Hematopoietic multipotent progenitor cell treated with erythropoietin and hydrocortisone succinate and interleukin-3 and kit ligand, for 15 days (in vitro differentiated cells): ENCODE measurements at places on chromosomes 16 and 17.

DNA sequence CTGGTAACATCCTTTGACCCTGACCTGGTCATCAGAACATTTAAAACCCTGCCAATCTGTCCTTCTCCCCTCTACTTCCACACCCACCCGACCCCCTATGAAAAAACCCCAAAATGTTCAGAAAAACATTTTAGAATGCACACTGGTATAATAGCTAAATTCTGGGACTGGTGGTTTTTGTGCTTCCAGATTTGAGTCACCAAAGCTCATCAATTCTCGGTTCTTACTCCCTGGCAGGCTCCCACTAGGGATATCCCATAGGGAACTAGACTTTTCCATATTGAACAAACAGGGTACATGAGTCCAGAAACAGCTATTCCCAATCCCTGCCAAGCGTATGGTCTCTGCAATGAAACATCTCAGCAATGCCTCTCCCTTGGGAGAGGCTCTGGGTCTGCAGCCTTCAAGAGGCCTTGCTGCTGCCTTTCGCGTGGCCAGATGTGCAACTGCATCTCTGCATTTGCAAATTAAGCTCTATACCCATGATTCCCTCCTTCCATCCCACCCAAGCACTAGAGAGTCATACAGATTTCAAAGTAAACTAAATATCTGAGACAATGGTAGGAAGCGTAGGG lies 67.7 kb downstream of the SMG6 start:
- DNase-seq: no peak

DNA sequence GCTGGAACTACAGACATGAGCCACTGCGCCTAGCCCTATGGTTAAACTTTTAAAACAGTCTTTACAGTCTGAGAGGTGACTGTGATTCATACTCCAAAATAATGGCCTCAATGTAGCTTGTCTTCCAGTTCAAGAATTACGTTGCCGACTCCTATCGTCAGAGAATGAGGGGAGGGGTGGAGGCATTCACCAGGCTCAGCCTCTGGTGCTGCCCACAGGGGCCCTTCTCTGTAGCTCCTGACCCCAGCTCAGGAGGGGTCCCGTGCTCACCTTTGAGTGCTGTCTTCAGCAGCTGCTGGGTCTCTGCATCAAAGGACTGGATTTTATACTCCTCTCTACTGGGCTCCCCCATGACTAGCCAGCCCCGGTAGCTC lies 1.2 kb downstream of the MIF4GD start:
- no peak for DNase-seq

DNA sequence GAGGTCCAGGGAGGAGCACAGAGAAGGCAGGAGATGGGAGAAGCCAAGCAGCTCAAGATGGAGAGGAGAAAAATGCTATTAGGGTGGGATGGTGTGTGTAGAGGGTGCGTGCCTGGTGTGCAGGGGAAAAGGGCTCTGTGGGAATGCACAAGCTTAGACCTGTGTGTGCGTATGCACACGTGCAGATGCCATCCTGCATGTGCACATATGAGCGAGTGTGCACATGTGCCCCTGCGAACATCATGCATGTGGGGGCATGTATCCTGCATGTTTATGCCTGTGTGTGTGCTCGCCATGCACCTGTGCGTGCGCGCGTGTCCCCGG lies 438 bp upstream of the KCNJ12 start:
- DNase-seq: no peak

DNA sequence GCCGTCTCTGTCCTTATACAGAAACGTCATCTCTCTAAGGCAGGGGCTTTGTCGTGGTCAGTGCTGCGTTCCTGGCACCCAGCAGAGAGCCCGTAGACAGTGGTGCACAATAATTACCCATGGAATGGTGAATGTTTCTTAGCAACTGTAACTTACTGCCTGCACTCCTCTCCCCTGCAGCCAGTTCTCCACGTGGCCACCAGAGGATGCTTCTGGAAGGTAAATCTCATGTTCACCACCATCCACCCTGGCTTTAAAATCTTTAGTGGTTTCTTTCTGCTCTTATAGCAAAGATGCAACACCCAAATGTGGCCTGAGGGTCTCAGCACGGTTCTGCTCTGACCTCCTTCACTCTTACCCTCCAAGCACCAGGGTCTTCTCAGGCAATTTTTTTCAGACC lies 150.8 kb downstream of the GRIN2A start:
- DNase-seq: no peak

- DNase-seq: no peak
Measured at GRCh38 chr16:10242916-10243315, 60.7 kb upstream of the GRIN2A start.

DNA sequence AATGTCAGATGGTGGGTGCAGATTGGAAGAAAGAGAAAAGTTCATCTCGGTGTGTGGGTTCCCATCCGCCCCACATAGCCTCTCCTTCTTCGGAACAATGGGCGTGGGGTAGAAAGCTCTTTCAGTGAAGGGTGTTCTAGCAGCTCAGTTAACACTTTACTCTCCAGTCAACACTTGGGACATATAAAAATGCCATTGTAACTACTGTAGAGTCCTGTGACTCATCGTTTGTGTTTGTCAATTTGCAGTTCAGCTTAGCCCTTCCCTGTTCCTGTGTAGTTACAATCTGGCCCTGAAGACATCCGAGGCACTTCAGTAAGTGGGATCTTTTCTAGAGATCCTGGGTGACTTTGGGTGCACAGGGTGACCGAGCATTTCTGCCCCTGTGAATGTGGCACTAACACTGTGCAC lies 11.5 kb upstream of the CLEC18C start:
- DNase-seq: no peak

GRCh38 chr17:63399856-63400255 lies 46.2 kb downstream of the CYB561 start:
- no peak for DNase-seq

GRCh38 chr17:3512505-3513171 lies 36.8 kb downstream of the ASPA start:
- DNase-seq: no peak

- DNase-seq: no peak
Measured at GRCh38 chr17:40515491-40516041, 14.1 kb upstream of the TNS4 start.

GRCh38 chr17:676060-676700 lies 38.5 kb downstream of the VPS53 start:
- no peak for DNase-seq

GRCh38 chr17:7394452-7395191 lies at the start of gene PLSCR3:
PLSCR3 (minus strand) TSS chr17:7394525; CDS start chr17:7394110, 415 bp downstream.
- DNase-seq: peak; percentile 69

DNA sequence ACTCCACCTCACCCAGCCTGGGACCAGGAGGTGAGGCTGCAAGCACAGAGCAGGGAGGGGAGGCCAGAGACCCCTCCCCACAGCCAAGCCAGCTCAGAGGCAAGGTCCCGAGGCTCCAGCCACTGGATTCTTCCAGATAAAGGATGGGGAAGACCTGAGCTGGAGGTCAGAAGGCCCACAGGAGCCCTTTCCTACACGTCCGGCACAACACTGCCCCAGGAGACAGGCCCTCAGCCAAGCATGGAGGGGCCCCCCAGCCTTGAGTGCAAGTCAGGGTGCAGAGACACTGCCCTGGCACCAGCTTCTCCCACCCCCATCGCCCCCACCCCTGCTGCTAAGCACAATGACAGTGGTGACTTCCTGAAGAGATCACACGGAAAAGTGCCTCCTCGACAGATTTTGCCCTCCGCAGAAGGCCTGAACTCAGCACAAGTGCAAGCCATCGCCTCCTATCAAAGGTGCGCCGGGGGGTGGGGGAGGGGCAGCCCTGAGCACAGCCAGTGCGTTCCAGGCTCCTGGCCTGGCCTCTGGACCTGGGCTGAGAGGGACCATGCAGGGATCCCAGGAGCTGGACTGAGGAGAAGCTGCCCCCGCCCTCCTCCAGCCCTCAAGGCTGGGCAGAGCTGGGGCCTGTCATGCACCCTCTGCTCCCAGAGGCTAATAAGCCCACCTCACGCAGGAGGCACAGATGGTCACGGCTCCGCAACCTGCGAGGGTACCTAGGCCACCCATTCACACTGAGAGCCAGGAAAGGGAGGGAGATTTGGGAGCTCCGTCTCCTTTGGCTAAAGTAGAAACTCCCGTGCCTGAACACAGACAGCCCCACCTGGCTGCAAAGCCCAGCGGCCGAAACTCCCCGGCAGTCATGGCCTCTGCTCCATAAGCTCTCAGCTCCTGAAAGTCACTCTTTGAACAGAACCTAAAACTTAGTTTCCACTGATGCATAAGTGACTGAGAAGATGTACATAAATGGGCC lies 2.7 kb downstream of the MAFG start:
- peak; percentile 59 for DNase-seq

DNA sequence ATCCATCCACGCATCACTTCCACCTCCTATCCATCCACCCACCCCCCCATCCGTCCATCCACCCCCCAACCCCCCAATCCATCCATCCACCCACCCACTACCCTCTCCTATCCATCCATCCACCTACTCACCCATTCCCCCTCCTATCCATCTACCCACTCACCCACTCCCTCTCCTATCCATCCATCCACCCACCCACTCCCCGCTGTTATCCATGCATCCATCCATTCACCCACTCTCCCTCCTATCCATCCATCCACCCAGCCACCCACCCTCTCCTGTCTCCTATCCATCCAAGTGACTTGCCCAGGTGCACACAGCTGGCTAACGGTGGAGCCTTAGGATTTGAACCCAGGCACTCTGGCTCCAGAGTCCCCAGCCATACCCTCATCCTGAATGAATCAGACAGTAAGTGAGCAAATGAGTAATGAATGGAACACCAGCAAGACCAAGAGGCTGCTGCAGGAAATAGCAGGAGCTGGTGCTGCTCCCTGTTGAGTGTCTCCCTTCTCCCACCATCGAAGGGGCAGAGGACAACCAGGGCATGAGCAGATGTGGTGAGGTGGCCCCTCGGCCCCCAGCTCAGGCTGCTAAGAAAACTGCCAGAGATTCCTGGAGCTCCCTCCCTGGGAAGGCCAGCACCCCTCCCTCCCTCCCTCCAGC lies 62.5 kb downstream of the LITAF start:
- DNase-seq: no peak

GRCh38 chr16:85149776-85150175 lies 37.5 kb upstream of the CIBAR2 start:
- no peak for DNase-seq

DNA sequence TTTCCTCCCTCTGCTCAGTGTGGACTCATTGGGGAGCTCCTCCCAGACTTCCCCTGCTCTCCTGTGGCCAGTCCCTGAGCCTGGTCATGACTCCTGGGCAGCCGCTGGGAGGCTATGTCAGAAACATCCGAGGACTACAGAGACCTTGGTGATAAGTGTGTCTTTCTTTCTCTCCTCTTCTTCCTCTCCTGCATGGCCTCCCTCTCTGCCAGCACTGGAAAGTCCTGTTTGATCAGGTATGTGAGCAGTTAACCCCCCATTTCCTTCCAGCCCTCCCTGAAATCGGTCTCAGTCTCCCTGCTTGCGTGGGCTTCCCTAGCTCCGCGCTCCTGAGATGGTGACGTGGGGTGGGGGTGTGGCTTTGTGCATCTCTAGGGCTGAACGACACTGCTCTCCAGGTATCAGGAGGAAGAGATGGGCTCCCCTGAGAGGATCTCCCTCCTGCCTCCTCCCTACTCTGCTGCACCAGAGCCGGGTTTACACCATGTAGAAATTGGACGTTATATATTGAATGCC lies 2.1 kb downstream of the RHBDL3 start:
- no peak for DNase-seq

DNA sequence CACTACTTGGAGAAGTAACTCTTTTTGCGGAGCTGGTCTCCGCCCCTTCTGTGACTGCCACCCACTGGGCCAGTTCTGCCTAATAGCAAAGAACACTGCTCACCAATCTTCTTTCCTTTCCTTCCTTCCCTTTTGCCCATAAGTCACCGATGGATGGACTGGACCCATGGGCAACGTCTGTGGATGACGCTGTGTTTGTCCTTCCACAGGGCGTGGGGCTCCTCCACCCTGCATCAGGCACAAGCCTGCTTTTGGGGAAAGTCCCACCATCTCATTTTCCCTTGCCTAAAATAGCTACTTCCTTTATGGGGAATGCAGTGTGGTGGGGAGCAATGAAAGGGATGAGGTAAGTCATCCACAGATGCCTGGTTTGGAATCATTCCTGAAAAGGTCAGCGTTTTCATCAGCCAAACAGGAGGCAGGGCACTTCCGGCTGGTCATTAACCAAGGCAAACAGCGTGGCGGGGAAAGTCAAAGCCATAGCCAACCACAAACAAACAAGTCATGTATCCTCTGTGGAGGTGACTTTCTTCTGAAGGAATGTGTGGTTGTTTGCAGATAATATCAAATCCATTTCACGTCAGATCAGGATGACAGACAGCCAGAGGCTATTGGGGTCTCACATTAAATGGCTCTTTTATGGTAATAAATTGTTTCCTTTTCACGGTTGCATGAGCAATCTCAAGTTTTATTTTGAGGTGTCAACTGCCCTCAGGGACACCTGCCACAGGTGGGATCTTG lies 30.7 kb upstream of the MED9 start:
- no peak for DNase-seq

GRCh38 chr16:72944757-72945485 lies 103.0 kb downstream of the ZFHX3 start:
- no peak for DNase-seq

- DNase-seq: no peak
Measured at GRCh38 chr17:75765981-75766380, 989 bp upstream of the GALK1 start.

- DNase-seq: no peak
Measured at GRCh38 chr17:20256144-20256543, 211.2 kb downstream of the LGALS9B start.

DNA sequence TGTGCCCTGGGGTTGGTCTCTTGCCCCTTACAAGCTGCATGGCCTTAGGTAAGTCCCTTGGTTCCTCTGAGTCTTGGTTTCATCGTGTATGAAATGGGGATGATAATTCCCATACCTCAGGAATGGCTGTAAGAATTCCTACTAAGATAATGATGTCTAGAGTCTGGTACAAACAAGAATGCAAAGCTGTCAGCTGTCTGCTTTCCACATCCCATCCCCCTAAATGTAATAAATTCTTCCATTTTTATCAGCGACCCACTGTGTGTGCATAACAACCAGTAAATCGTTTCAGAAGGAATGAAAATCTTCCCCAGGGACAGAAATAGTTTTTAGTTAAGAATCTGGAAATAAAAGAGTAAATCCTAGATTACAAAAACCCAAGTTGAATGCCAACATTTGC lies 95.4 kb downstream of the CPPED1 start:
- no peak for DNase-seq
